A673 (cell line): ENCODE measurements at places on chromosomes 16 and 17.
A peak's percentile ranks its signal among the peaks of the same experiment; 100 is the strongest.

- no peak for DNase-seq
Measured at GRCh38 chr17:19756546-19756945, 8.4 kb upstream of the ALDH3A1 start.

GRCh38 chr17:67168496-67168895 is 76.5 kb downstream of the HELZ start:
- no peak for DNase-seq

DNA sequence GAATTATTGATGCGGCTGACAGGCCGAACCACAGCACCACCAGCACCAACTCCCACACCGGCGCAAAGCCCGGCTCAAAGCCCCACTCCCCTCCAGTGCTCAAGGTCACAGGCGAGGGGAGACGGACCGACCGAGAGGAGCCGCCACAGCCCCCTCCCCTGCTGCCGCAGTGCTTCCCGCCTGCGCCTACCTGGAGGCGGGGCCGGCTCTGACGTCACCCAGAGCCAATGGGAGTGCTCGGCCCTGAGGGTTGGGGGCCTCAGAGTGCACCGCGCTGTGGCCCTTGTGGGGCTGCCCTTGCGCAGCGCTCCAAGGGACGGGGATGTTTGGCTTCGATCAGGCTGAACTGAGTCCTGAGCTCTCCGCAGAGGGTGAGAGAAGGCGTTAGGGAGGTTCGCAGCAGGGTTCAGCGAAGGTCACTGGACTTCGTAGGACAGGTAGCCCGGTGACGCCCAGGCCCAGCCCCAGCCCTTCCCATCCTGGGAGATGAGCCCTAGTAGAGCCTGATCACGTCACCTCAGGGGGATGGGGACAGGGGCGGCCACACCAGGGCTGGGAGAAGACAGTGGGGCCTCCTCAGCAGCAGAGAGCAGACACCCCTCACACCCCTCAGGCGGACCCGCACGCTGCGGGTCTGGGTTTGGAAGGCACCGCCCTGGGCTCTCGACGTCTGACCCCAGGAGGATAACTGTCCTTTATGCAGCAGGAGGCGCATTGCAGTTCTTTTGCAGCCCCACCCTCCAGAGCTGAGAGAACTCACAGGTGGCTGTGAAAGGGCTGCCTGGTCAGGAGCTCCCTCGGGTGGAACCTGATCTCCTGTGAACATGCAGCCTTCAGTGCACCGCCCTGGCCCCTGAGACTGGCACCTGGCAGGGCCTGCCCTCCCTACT is 1.5 kb downstream of the NDRG4 start:
- DNase-seq: peak; percentile 45

DNA sequence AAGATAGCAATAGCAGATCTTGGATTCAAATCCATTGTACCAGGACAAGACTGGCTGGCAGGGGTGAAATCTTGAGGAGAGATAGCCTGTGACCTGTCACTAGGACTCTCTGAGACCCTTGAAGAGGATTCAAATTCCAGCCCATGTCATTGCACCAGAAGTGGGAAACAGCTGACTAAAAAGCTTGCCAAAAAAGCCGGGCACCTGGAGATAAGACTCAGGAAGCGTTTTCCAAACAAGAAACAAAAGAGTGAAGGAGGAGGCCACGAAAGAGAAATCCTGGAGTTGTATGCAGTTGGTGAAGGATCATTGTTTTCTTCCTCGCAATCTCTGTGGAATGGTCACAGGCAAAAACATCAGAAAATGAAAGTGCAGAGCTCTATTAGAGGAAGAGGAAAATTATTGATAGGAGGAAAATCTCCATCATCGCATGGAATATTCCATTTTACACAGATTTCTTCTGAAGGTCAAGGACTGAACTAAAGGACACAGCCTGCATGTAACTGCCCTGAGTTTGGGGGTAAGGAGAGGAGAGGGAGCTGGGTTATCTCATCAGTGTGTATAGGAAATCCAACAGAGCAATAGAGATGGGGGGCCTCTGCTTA is 9.0 kb upstream of the WSB1 start:
- no peak for DNase-seq

DNA sequence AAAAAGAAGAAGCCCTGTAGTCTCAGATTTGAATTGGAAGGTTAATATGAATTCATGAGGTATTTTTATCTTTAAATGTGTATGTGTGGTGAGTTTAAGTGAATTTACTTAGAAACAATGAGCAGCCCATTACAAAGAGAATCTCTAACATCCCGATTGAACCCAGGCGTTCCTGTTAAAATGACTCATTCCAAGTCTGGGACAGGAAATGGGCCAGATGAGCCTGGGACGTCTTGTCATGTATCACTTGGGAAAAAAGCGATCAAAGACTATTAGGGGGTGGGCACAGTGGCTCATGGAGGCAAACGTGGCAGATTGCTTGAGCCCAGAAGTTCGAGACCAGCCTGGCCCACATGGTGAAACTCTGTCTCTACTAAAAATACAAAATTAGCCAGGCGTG is 81.6 kb downstream of the SEC14L1 start:
- DNase-seq: peak; percentile 73

DNA sequence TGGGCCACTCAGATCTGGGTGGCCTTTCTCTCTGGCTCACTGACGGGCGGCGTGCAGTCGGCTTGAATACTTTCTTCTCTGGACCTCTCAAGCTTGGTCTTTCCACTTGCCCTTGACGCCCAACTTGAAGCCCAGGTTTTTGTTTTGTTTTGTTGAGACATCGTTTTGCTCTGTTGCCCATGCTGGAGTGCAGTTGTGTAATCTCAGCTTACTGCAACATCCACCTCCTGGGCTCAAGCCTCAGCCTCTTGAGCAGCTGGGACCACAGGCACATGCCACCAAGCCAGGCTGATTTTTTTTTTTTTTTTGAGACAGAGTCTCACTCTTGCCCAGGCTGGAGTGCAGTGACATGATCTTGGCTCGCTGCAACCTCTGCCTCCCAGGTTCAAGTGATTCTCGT is 22.7 kb upstream of the KIF19 start:
- DNase-seq: no peak
